Trophoblast cell (in vitro differentiated cells and primary cell): ENCODE measurements at places on chromosomes 6 and 20.

DNA sequence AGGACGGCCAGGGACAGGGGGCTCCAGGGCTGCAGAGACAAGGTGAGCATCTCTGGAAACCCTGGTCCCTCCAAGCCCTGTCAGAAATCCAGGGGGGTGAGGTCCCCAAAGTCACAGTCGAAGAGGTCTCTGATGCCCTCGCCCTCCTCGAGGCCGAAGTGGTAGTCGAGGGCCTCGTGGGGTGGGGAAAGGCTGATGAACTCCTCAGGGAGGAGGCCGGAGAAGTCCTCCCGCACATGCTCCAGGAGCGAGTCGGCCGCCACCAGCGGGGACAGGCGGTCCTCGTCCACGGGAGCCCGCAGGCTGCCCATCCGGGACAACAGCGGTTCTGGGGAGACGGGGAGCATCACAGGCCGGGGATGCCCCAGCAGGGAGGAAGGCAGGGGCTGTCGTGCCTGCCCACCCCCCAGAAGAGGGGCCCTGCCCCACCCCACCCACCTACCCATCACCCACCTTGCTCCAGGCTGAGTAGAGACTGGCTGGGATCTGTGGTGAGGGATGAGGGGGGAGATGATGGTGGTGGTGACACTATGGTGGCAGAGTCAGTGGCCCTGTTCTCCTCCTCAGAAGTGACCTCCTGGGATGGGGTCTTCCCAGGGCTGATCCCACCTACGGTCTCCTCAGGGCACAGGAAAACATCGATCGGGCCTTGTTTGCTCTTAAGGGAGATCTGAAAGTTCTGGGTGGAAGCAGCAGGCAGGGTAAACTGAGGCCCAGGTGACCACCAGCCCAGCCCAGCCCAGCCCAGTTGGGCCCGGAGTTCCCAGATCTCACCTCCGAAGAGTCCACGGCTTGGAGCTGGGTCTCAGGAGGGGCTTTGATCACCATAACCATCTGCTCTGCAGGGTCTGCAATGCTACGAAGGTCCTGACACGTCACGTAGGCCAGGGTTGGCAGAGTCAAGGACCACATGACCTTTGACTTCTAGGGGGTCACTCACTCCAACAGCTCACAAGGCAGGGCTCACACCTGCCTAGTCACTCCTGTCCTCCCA, 2.7 kb upstream of the NECAB3 start:
- H3K36me3 ChIP-seq = peaks cover 29% of the 10 kb centered on the region
- H3K4me3 ChIP-seq = no peak overlapping the region
- no peaks in the 10 kb centered on the region for H3K27me3 ChIP-seq
- H3K27ac ChIP-seq = no peak overlapping the region

DNA sequence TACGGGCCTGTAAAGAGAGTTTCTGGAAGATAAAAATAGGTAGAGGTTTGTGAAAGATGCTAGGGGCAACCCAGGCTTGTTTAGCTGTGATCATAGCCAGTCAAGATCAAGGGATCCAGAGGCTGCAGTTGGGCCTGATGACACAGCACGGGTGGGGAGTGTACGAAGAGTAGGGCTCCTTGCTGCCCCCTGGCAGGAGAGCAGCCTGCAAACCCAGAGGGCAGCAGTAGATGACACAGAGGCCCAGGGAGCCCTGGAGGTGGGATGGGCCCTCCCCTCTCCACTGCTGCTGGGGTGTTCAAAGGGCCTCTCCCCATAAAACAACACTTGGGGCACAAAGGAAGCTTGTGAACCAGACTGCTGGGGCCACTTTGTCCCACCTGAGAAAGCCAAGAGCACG, 47.2 kb downstream of the VEGFA start:
- H3K4me3 ChIP-seq = no peak overlapping the region
- H3K4me1 ChIP-seq = peaks cover 1% of the 10 kb centered on the region
- no peaks in the 10 kb centered on the region for H3K27me3 ChIP-seq

DNA sequence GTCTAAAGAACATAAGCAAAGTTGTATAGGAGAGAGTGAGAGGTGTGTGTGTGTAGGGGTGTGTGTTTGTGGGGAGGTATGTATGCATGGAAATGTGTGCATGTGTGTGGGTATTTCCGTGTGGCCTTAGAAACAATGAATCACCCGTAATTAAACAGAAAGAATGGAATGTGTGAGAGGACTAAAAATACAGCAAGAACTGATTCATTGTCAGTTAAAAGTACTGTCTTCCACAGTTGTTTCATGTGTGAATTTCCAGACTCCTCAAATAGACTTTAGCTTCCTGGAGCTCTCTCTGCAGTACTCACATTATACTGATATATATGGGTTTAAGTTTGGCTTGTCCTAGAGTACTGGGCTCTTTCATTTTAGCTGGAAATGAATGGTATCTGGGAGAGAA, 145.7 kb downstream of the RIMS1 start:
- H3K4me3 ChIP-seq = no peak overlapping the region
- DNase-seq = no peak
- no peaks in the 10 kb centered on the region for H3K36me3 ChIP-seq
- H3K27ac ChIP-seq = no peak overlapping the region
- H3K4me1 ChIP-seq = no peaks in the 10 kb centered on the region

DNA sequence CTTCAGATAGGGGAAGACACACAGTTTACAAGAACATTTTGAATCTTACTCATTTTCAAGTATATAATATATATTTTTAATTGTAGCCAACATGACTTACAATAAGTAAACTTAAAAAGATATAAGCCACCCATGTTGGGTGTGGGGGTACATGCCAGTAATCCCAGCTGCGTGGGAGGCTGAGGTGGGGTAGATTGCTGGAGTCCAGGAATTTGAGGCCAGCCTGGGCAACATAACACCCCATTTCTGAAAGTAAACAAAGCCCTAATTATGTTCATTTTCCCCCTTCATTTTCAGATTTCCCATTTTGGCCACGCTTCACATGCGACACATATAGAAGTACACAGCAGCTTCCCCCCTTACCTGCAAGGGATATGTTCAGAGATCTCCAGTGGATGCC, 30.5 kb downstream of the SERPINB6 start:
- H3K36me3 ChIP-seq = no peaks in the 10 kb centered on the region
- no peaks in the 10 kb centered on the region for H3K4me1 ChIP-seq
- no peak for DNase-seq

DNA sequence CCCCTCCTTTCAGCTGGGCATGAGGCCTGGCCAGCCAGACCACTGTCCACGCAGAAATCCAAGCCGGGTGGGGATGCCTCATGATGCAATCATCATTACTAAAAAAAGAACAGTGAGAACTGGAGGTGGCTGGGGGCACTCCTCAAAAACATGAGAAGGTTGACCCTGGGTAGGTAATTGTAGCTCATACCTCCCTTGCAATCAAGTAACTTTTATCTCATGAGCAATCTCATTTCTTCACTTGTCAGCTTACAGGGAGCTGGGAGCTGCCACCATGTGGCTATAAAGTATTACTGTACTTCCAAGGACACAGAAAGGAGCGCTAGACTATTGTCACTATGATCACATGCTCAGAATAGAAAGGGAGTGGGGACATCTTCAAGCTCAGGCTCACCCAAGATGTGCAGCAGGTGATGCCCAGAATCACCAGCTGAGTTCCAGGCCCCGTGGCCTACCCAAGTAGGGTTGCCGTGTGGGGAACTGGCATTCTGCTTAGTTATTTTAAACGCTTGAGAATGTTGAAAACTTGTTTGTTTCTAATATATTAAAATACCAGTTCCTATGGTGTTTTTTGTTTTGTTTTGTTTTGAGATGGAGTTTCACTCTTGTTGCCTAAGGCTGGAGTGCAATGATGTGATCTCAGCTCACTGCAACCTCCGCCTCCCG, 3.0 kb upstream of the CDH26 start:
- no peak overlapping the region for H3K27ac ChIP-seq
- no peak for DNase-seq
- no peaks in the 10 kb centered on the region for H3K4me1 ChIP-seq
- H3K27me3 ChIP-seq = no peaks in the 10 kb centered on the region
- H3K4me3 ChIP-seq = no peak overlapping the region
- H3K36me3 ChIP-seq = no peaks in the 10 kb centered on the region
